ENCODE measurements at places on chromosomes 13 and 19.

DNA sequence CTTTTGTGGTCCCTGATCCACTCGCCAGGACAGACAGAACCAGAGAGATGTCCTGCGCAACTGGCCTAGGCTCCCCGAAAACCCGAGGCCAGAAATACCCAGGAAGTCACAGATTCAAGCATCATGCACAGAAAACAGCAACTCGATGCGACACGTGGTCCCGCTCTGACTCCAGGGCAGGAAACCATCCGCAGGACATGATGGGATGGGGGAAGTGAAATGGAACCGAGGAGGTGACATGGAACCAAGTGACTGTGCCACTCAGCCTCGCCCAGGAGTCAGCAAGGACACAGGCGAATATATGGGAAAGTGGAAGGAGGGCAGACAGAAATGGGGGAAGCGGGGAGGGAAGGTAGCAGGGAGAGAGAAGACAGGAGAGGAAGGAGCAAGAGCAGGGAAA, 1.1 kb downstream of the ZSCAN18 start:
- no peak for DNase-seq

- DNase-seq, result no peak
Observed at GRCh38 chr19:55115446-55116065, 1.9 kb downstream of the PPP1R12C start.

GRCh38 chr19:12793290-12794195, 2.3 kb downstream of the JUNB start:
- peak; percentile 92 for DNase-seq

- no peak for DNase-seq
Observed at GRCh38 chr13:23473221-23473620, 39.7 kb upstream of the SACS start.

GRCh38 chr19:1624458-1624857, 19.2 kb upstream of the UQCR11 start:
- no peak for DNase-seq

DNA sequence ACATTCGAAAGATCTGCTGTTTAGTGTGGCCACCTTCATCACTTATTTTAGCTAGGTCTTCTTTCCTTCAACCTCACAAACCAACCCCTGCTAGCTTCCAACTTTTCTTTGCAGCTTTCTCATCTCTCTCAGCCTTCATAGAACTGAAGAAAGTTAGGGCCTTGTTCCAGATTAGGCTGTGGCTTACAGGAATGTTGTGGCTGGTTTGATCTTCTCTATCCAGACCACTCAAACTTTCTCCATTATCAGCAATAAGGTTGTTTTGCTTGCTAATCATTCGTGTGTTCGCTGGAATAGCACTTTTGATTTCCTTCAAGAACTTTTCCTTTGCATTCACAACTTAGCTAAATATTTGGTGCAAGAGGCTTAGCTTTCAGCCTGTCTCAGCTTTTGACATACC, 44.7 kb downstream of the CARS2 start:
- no peak for DNase-seq
